CD4-positive, alpha-beta T cell treated with Interleukin-10 for 1 hour (primary cell): ENCODE measurements at places on chromosomes 6 and 20.
A peak's percentile ranks its signal among the peaks of the same experiment; 100 is the strongest.

DNA sequence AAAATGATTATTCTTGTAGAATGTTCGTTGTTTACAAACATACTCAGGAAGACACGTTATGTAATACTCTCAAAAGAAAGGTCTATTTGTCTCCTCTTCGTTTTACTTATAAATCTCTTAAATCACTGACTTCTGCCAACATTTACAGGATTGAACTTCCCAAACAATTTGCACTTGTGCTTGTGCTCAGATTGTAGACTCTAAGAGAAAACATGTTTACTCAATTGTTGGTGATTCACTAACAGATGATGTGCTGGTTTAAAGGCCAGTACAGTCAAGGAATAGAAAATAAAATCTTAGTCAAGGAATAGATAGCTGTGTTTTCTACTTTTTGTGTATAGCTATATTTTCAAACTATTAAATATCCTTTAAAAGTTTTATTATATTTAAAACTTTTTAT, 172.8 kb downstream of the GJA1 start:
- no peak for DNase-seq

- no peak for DNase-seq
Measured at GRCh38 chr6:41599015-41599851, 39.0 kb upstream of the MDFI start.

DNA sequence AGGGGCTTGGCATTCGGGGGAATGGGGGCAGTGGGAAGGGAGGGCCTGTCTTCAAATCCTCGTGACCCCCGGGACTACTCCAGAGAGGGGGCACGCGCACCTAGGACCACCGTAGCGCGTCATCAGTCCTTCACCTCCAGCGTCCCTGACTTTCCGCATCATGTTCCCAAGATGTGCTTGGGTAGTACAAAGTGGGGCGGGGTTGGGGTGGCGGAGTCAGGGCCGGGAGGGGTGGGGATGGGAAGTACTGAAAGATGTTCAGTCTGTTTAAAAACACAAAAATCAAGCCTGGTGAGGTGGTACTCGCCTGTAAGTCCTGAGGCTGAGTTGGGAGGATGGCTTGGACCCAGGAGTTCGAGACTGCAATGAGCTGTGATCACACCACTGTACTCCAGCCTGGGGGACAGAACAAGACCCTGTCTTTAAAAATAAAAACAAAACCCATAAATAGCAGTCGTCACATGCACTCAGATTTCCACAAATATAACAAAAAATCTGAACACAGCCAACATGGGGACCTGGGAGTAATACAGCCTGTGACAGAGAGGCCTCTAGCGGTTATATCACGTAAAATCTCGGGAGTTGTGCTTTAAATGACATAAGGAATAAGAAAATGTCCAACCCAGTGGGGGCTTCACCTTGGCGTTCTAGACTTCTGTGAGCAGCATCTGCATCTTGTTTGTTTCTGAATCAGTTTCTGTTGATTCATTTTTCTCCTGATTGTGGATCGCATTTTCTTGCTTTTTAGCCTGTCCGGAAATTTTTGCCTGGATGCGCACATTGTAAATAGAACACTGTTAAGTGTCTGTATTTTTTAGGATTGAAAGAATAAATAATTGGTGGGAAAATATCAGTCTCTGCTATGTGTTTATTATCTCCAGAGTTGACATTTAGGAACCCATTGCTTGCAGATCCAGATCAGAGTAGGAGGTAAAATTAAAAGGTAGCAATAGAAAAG, 698 bp upstream of the LRP11 start:
- peak; percentile 65 for DNase-seq

DNA sequence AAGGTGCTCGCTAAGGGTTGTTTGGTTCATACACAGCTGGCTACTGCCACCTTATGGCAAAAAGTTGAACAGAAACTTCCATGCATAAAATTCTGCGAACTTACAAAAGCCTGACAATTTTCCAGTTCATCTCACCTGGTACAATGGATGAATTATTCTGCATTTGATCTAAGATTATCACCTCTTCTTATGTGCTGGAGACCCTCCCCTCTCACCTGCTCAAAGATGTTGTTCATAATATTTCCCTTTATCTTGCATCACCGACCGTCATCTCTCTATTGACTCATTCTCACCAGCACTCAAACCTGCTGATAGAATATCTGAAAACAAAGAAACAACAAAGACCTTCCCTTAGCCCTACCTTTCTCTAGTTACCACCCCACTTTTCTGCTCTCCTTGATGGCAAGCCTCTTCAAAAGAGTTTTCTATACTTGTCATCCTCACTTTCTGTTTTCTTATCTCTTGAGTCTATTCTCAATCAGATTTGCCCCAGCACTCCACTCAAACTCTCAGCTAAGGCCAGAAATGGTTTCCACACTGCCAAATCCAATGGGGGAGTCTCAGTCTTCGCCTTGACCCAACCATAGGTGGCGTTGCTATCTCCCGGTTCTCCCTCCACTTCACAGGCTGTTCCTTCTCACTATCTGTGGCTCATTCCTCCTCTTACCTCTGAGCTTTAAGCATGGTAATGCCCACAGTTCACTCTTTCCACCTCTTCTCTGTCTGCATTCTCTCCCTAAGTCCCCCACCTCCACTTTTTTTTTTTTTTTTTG, 25.8 kb downstream of the SNRNP48 start:
- peak; percentile 60 for DNase-seq

DNA sequence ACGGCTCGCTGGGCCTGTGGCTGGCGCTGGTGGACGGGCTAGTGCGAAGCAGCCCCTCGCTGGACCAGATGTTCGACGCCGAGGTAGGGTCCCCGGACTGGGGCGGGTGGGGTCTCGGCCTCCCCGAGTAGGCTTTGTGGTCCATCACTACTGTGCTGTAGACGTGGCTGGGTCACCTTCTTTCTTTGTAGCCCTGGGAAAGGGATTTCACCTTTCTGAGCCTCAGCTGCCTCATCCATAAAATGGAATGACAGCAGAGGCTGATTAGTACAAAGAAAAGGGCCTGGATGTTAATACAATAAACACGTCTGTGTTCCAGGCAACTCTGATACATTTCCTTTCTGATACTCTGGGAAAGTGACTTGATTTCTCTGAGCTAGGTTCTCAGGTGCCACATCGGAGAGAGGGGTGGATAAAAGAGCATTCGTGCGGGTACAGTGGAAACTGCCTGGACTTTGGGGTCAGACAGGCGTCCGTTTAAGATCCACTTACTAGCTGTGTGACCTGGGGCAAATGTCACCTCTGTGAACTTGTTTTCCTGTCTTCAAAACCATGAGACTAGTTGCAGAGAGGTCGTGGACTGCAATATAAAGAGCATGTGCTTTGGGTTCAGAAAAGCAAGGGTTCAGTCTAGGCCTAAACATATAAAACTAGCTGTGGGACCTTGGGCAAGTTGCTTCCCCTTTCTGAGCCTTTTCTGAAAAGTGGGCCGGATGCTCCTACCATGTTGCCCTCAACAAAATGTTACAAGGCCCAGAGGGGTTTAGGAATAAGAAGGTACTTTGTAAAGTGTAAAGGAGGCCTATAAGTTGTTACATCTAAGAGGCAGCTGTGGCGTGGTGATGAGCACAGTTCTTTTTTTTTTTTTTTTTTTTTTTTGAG, 896 bp downstream of the SYS1 start:
- no peak for DNase-seq

GRCh38 chr6:98653179-98653578, 181.2 kb upstream of the POU3F2 start:
- DNase-seq: no peak

GRCh38 chr20:37543828-37544227, 16.2 kb upstream of the BLCAP start:
- no peak for DNase-seq

DNA sequence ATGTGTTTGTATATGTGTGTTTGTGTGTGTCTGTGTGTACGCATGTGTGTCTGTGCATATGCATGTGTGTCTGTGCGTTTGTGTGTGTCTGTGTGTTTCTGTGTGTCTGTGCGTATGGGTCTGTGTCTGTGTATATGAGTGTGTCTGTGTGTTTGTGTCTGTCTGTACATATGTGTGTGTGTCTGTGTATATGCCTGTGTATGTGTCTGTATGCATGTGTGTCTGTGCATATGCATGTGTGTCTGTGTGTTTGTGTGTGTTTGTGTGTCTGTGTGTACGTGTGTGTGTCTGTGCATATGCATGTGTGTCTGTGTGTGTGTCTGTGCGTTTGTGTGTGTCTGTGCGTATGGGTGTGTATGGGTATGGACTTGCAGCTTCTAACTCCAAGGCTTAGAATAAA, 174.0 kb upstream of the NOX3 start:
- DNase-seq: no peak

DNA sequence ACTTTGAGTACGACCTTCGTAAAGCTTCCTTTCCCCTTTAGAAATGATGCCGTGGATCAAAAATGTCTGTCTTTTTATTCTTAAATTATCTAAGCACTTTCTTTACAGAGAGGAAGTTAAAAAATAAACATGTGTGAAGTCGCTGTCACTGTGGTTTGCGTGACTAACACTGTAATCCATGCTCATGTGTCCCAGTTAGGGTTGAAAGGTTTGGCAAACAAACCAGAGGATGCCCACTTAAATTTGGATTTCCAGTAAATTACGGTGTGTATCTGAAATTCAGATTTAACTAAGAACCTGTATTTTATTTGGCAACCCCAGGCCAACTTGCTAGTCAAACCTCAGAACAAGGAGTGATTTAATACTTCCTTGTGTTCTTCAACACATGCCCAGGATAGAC, 21.1 kb downstream of the HLA-DRB1 start:
- peak; percentile 5 for DNase-seq

- no peak for DNase-seq
Measured at GRCh38 chr6:140684776-140685550, 1310.5 kb upstream of the CITED2 start.

DNA sequence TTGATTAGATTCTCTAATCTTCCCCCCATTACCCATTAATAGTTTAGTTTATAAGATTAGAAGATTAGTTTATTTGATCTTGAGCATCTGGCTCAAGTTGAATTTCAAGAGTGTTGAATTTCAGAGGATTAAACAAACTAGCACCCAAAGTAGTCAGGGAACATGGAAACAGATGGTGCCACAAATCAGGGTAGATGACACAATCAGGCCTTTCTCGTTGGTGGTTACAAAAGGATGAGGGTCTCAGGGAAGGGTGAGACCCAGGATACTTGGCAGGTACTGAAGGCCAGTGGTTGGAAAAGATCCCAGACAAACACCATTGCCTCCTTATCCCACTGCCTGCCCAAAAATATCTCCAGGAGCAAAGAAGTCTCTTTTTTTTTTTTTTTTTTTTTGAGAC, 29.5 kb upstream of the ADGRF1 start:
- no peak for DNase-seq

GRCh38 chr6:33202799-33203198, 1.7 kb upstream of the HSD17B8 start:
- no peak for DNase-seq

DNA sequence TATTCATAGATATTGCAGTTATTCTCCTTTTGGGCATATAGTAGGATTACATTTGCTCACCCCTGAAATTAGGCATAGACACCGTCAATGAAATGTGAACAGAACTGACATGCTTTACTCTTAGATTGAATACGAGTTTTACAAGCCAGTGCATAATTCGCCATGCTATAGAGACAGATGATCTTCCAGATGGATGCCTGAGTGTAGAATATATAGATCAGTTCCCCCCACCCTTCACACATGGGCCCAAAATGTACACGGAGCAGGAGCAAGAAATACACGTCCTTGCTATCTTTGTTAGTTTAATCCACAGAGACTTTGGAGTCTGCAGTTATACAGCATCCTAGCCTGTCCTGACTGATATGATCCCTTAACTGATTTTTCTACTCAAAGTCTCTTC, 47.4 kb downstream of the LAMA2 start:
- DNase-seq: no peak

- DNase-seq: no peak
Measured at GRCh38 chr6:168411130-168411529, 29.9 kb upstream of the SMOC2 start.

GRCh38 chr6:139973669-139974344, 599.4 kb upstream of the CITED2 start:
- no peak for DNase-seq

GRCh38 chr6:118890997-118891790, 2.8 kb upstream of the ASF1A start:
- DNase-seq: peak; percentile 38

DNA sequence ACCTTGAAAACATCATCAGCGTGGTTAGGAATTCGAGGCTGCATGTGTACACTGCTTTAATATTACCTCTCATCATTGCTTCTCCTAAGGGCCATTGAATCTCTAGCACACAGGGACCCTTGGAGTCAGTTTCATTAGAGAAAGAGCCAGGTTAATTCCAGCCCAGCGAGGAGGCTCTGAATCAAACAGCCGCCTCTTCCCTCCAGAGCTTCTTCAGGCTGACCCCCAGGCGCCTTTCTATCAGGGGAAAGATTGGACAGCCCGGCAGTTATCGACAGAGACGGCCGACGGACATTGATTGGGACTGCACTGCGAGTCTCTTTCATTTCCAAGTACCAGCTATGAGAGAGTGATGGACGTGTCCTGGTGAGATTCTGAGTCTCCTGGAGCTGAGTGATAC, 159.2 kb downstream of the ANKRD60 start:
- DNase-seq: no peak

DNA sequence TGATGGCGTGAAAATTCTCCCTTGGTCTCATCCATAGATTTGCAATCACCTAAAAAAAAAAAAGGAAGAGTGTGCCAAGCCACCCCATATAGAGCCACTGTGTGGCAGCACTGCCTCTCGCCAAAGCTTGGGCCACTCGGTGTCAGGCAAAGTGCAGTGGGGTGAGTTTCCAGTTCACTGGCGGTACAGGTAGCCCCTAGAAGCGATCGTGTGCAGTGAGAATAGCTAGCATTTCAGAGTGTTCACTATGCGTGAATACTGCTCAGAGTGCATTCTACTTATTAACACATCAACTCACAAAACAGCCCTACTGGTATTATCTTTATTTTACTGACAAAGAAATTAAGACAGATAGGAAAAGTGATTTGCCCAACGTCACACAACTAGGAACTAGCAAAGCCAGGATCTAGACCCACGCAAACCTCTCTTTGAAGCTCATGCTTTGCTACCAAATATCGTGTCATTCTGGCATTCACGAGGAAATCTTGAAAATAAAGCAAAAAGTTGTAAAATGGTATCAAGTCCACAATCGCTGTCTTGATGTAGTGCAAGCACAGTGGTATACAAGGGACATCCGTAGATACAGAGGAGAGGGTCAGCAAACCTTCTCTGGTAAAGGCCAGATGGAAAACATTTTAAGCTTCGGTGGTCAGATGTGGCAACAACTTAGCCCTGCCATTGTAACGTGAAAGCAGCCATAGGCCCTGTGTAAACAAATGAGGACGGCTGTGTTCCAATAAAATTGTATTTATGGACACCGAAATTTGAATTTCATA, 10.4 kb upstream of the GCNT2 start:
- DNase-seq: peak; percentile 39

DNA sequence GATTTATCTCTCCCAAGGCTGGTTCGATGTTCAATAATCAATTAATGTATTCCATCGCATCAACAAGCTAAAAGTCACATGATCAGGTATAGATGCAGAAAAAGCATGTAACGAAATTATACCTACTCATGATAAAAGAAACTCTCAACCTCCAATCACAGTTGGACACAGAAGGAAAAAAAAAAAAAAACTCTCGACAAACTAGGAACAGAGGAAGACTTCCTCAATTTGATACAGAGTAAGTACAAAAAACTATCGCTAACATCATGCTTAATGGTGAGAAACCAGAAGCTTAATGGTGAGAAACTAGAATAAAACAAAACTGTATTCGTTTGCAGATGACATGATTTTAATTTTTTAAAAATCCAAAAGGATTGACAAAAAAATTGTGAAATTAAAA, 62.0 kb upstream of the SMIM29 start:
- no peak for DNase-seq
